NCI-H2029 treated with DMSO at 0.1 percent for 48 hours (cell line): ENCODE measurements at places on chromosomes 4 and X.

GRCh38 chr4:37473807-37474206, 212.4 kb downstream of the RELL1 start:
- DNase-seq, result no peak

DNA sequence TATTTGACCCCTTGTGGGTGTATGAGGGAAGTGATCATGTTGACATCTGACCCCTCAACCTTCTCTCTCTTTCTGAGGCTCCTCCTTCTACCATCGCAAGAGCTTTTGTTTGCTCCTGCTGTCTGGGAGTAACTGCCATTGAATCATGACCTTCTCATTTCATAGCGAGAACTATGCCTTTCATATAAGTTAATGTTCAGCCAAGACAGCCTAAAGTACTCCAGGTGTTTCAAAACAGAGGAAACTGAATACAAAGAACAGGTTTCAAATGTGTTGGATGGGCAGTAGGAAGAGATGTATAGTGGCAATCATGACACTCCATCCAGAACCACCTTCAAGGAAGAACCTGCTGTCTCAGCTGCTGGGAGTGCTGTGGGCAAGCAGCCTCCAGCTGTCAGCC, 403.1 kb downstream of the MID1IP1 start:
- no peak for DNase-seq

GRCh38 chrX:150569155-150569477, 695 bp downstream of the MTM1 start:
- no peak for DNase-seq

- no peak for DNase-seq
Observed at GRCh38 chr4:93403571-93403970, 425.0 kb upstream of the ATOH1 start.

DNA sequence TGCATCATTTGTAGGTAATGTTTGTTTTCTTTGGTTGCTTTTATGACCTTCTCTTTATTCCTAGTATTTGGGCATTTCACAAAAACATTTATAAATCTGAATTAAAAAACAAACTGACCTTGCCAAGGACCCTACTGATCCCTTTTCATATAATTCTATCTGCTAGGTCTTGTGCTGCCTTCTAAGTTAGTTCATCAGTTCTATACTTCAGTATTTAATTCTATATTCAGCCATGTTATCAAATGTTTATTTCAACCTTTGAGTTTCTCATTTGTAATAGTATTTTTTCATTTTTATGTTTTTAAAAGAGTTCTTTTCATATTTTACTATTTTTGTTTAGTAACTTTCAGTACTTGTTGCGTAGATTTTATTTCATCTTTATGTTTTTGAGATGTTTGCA, 155.3 kb downstream of the SNCA start:
- no peak for DNase-seq

DNA sequence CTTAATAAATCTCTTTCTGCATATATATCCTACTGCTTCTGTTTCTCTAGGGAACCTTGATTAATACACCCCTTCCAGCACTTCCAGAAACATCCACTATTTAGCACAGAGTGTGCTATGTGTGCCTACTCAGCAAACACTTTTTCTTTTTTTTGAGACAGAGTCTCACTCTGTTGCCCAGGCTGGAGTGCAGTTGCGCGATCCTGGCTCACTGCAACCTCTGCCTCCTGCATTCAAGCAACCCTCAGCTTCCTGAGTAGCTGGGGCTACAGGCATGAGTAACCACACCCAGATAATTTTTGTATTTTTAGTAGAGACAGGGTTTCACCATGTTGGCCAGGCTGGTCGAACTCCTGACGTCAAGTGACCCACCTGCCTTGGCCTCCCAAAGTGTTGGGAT, 266.9 kb upstream of the DIAPH2 start:
- no peak for DNase-seq
